ENCODE measurements at places on chromosomes 2 and 18. TPM values are rescaled to one million over a fixed set of nuclear protein-coding genes. Genes with fewer than 3 reads are reported as not detected.

The BCL11A gene
- total RNA-seq: 0.43 TPM

The LINC00305 gene
- total RNA-seq: not detected

The MALL gene
- total RNA-seq: 2.2 TPM

The MYOM1 gene
- total RNA-seq: 0.86 TPM

The ABHD3 gene
- total RNA-seq: 8.6 TPM

The OSR1 gene
- 2.2 TPM for total RNA-seq

The FNDC4 gene
- total RNA-seq: 8.6 TPM

The DRC1 gene
- total RNA-seq: not detected

The CAVIN2 gene
- 8.4 TPM for total RNA-seq

The SLC9A4 gene
- under 0.01 TPM for total RNA-seq

The EFR3B gene
- total RNA-seq: under 0.01 TPM

The ATP8B1 gene
- total RNA-seq: 26.3 TPM

The LRATD1 gene
- 1.7 TPM for total RNA-seq

The MTERF4 gene
- 18.0 TPM for total RNA-seq

- DNase-seq: peak; percentile 27
Observed at GRCh38 chr2:29139152-29139551, 23.9 kb downstream of the CLIP4 start.

DNA sequence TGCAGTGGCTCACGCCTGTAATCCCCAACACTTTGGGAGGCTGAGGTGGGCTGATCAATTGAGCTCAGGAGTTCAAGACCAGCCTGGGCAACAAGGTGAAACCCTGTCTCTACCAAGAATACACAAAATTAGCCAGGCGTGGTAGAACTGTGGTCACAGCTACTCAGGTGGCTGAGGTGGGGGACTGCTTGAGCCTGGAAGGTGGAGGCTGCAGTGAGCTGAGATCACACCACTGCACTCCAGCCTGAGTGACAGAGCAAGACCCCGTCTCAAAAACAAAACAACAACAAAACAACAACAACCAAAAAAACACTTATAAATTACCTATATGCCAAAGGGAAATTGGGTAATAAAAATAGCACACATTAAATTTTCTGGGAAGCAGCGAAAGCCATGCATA is 141.6 kb downstream of the HDAC4 start:
- no peak for DNase-seq

DNA sequence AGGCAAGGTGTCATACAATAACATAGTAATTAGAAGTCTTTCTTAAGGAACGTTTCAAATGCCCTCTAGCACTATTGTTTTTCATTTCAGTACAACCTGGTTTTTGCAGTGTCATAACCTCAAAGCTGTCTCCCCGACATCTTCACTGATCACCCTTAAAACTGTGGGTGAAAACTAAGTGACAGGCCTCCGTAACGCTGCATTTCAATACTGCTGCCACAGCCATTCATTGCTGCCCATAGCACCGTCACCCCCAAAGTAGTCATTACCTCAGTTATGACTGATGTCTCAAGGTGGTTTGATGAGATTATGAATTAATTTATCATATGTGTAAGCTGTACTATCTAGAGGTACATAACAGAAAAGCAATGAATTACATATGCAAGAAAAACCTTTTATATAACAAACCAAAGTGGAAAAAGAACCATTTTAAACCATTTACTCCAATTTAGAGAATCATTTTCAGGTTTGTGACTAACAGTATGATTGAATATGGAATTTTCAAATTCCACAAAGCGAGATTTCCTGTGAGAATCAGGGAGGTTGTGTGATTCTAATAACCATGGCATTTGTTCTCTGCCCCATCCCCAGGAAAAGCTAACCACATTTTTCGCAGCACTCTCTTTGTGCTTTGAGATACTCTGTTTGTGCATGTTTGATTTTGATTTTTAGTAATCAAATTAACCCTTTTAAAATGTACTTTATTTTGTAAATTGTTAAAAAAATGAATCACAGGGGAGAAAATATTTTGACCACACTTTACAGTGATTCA is 263.0 kb downstream of the PTGR3 start:
- no peak for DNase-seq

- DNase-seq: no peak
Observed at GRCh38 chr18:6955304-6955703, 162.3 kb downstream of the LAMA1 start.

GRCh38 chr2:10350761-10351160 is 48.1 kb downstream of the HPCAL1 start:
- no peak for DNase-seq

DNA sequence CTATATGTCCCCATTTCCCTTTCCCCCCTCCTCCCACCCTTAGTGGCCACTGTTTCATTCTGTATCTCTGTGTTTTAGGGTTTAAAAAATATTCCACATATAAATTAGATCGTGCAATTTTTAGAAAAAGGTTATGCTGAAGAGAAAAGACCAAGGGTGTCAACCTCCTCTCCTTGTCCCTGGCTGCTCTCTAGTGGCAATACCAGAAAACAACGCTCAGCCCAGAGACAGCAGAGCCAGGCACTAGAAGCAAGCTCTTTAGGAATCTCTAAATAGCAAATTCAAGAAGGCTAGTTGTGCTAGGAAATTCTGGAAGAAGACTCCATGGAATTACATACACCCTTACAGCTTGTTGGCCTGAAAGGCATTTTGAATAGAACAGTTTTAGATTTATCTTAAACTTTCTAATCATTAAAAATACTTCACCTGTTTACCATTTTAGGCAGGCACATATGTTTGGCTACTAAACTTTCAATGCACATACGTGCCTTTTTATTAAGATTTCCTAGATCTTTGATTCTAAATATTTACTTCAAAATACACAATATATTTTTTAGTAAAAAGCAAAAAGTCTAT is 35.1 kb upstream of the RASGRP3 start:
- peak; percentile 73 for DNase-seq

GRCh38 chr2:168312036-168312822 is 64.8 kb upstream of the STK39 start:
- DNase-seq: peak; percentile 46

DNA sequence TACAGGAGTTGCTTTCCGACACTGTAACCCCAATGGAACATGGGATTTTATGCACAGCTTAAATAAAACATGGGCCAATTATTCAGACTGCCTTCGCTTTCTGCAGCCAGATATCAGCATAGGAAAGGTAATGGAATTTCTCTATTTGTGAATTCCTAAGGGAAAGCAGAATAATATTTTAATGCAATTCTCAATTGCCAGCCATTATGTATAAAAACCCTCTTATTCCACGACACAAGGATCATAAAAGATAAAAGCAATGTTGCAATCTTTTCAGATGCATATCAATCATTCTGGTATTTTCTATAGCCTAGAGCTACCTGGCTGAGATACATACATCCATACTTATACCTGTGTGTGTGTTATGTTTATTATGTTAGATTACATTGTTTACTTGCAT is 31.2 kb downstream of the PTH2R start:
- no peak for DNase-seq

GRCh38 chr2:160269803-160270570 is 69.9 kb upstream of the ITGB6 start:
- DNase-seq: peak; percentile 96

- DNase-seq: no peak
Observed at GRCh38 chr2:13504808-13505207, 788.1 kb downstream of the TRIB2 start.

- DNase-seq: no peak
Observed at GRCh38 chr2:16632598-16632997, 33.0 kb downstream of the CYRIA start.

GRCh38 chr2:190657474-190658255 is 8.8 kb downstream of the NAB1 start:
- no peak for DNase-seq

DNA sequence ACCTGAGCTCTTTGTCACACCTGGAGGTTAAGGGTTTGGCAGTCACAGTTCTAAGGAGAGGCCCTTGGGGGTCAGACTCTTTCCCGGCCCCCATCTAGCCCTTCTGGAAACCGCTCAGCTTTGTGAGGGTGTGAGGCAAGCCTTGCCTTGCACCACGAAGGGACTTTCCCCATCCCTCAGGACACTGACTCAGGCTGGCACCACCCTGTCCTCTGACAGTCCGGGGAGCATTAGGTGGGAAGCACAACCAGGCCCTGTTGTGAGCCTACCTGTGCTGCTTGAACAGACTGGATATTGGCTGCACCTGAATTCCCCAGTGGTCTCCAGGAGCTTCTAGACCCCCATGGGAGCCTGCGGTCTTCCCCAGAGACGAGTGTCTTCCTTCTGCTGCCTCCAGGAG is 47.0 kb upstream of the GBX2 start:
- DNase-seq: no peak

DNA sequence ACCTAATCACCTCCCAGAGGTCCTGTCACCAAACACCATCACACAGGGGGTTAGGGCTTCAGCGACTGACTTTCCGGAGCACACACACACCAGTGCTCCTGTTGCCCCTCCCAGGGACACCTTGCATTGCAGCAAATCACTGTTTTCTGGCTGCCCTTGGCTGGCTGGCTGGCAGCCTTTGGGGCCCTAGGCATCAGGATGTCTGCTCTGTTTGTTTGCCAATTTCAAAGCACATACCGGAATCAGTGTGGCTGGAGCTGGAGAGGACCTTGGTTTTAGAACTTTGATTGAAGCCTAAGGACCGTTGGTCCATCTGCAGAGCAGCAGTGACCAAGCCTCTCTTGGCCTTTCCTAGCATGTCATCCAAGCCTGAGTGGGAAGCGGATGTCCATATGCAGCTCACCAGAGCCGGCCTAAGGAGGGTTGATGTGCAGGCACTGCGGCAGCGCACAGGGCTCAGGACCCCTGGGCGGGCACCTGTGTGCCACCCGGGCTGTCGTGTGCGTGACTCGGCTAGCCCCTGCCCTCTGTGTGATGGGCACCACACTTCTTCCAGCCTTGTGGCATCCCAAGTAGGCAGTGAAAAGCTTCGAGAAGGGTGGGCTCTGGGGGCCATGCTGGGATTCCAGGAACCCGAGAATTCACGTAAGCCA is 62.1 kb downstream of the GBX2 start:
- no peak for DNase-seq

DNA sequence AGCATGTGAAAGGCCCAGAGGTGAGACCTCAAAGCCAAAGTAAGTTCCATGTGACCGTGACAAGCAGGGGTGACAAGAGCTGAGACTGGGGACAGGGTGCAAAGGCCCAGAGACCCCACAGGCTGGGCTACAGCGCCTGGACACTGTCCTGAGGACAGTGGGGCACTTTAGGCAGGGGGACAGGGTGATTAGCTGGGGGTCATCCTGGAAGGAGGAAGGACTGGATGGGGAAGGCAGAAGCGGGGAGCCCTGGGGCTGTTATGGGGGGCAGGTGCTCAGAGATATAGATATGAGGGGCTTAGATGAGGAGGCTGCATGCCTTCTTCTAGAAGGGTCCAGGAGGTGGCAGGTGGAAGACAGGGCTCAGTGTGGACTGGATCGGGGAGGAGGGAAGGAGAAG is 31.5 kb downstream of the KIF1A start:
- DNase-seq: no peak

- no peak for DNase-seq
Observed at GRCh38 chr18:36316246-36316645, 18.7 kb downstream of the FHOD3 start.

GRCh38 chr18:54684784-54685183 is 93.7 kb downstream of the DYNAP start:
- DNase-seq: peak; percentile 74

- no peak for DNase-seq
Observed at GRCh38 chr2:26395394-26395793, 6.3 kb upstream of the DRC1 start.

DNA sequence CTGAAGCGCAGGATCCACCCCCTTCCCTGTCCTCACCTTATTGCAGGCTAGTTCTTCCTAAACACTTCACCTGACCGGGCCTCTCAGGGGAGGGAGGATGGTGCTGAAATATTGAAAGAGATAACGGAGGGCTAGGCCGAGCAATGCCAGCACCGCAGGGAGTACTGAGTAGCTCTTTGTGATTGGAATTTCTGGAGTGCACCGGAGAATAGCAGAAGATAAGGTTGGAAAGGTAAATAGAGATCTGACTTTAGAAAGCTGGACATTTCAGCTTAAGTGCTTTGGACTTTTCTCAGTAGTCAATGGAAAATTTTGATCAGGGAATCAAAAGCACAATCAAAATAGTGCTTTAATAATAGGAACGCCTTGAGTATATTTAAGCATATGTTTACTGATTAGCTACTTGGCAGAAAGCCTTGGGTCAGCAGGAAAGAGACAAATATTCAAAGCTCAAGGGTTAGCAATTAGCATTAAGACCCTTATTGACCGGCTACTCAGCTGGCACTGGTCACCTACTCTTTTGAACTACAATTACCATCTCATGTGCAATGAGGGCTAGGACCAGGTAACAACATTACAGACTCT is 142.9 kb upstream of the NDUFV2 start:
- no peak for DNase-seq

GRCh38 chr2:187842978-187843847 is 289.0 kb upstream of the TFPI start:
- DNase-seq: peak; percentile 80

DNA sequence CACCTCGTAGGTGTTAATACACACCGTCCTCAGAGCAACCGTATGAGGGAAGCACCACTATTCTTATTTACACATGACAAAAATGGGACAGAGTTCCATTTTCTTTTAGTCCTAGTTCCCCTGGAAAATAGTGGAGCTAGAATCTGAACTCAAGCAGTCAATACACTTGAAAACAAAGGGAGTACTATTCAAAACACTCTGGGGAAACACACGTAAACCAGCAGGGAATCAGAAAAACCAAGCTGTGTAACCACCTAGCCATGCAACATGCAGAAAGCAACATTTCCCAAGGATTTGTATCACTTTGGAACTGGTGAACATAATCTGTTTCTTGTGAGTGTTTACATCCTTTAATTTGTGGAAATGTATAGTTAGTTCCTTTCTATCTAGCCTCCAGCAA is 208.2 kb downstream of the UBE2E3 start:
- no peak for DNase-seq

DNA sequence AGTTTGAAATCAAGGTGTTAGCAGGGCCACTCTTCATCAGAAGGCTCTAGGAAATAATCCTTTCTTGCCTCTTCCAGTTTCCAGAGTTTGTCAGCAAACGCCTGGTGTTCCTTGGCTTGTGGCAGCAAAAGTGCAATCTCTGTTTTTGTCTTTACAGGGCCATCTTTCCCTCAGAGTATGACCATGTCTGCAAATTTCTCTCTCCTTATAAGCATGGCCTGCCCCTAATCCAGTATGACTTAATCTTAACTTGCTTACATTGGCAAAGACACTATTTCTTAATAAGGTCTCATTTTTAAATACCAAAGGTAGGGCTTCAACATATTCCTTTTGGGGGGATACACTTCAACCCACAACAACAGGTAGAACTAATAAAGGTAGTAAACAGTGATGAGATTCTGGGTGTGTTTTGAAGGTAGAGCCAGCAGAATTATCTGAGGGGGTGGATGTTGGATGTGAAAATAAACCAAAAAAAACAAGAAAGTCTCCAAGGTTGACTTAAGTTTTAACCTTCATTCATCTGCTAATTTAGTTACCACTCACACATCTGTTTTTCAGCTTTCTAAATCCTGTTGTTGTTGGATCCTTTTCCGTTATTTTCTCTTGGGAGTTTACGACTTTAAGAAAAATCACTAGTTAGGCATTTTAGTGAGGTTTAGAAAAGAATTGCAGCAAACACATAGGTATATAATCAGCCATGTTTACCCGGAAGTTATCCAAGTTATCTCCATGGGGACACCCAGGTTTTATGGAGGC is 234.4 kb upstream of the FIGN start:
- DNase-seq: peak; percentile 1
